AG04450 (cell line): ENCODE measurements at places on chromosomes 7 and 10. TPM values are rescaled to one million over a fixed set of nuclear protein-coding genes. Genes with fewer than 3 reads are reported as not detected.

Gene FRMD4A
- 45.7 and 47.9 TPM in 2 replicates for polyA plus RNA-seq

Gene ZKSCAN1
- 36.8 and 42.7 TPM in 2 replicates for polyA plus RNA-seq

Gene DNA2
- 1.6 and 2.5 TPM in 2 replicates for polyA plus RNA-seq

Gene BLOC1S2
- 48.0 and 75.0 TPM in 2 replicates for polyA plus RNA-seq

Gene LIPF
- polyA plus RNA-seq, result not detected in 2 replicates

Gene CYTH3
- polyA plus RNA-seq, result 28.5 and 30.2 TPM in 2 replicates

Gene PRSS37
- not detected in 2 replicates for polyA plus RNA-seq

Gene CH25H
- polyA plus RNA-seq, result 0.71 and 1.1 TPM in 2 replicates

Gene GET4
- 13.9 and 18.5 TPM in 2 replicates for polyA plus RNA-seq

Gene CDH23
- 0.01 TPM in 2 replicates for polyA plus RNA-seq
